ENCODE measurements at places on chromosomes 1 and 21.

- DNase-seq: no peak
These were observed 91.2 kb downstream of the TRABD2B start for GRCh38 chr1:47906009-47906432.

DNA sequence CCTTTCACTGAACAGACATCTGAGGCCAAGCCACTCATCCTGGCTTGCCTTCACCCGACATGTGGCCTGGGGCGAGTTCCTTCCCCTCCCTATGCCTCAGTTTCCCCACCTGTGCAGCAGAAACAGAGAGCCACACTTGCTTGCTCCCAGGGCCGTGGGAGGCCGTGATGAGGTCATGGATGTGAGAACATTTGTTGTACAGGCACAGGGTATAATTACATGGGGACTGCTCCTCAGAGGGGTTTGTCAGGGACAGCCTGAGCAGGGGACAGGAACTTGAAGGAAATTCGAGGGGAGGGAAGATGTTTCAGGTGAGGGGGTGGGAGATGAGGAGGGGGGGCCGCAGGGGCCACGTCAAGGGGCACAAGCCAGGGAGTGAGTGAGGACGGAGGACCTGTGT is 56.1 kb downstream of the ALPL start:
- DNase-seq: no peak

GRCh38 chr1:66705110-66705509 is 47.1 kb upstream of the DYNLT5 start:
- peak; percentile 88 for DNase-seq

GRCh38 chr1:176976225-176976624 is 188.3 kb downstream of the ASTN1 start:
- DNase-seq: no peak

GRCh38 chr1:32353886-32354570 is 8.3 kb downstream of the FAM229A start:
- peak; percentile 79 for DNase-seq

- DNase-seq: no peak
These were observed 73.6 kb downstream of the GNG12 start for GRCh38 chr1:67759692-67760029.

GRCh38 chr1:6271006-6271405 is 10.1 kb upstream of the GPR153 start:
- no peak for DNase-seq

DNA sequence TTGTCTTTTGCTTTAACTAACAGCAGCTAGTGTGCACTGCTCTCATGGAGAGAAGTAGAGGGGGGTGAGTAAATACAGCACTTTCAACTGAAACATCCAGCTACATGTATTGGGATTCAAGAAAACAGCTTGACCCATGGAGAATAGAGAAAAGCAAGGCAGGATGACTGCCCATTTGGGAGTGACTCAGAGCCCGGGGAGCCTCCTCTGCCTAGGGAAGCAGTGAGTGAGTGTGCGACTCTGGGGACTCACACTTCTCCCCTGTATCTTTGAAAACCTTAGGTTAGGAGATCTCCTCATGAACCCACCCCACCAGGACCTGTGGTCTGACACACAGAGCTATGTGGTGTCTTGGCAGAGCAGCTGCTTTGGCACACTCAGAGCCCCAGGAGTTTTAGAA is 82.0 kb upstream of the PTGFR start:
- no peak for DNase-seq

DNA sequence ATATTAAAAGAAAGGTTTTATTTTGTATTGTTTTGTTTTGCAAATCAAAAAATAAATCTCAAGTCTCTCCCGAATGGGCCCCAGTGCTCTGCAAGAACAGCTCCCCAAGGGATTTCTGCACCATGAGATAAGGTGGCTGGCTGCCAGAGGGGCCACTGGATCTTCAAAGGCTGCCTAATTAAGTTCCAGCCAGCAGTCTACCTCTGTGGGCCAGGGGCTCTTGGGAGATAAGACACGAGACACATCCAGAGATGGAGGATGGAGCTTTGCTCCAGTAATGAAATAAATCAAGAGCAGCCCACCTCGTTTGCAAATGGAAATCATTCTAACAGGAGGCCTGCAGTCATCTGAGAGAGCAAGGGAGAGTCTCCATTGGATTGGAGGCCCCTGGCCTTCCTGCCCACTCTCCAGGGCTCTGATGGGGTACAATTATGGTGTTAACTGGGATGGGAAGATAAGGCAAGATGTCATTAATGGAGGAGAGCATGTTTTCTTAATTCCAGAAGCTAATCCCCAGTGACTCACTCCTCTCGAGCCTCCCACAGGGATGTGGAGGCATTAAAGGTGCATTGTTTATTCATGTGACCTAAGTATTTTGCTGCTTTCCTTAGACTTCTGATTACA is 155.2 kb upstream of the KAZN start:
- DNase-seq: no peak

DNA sequence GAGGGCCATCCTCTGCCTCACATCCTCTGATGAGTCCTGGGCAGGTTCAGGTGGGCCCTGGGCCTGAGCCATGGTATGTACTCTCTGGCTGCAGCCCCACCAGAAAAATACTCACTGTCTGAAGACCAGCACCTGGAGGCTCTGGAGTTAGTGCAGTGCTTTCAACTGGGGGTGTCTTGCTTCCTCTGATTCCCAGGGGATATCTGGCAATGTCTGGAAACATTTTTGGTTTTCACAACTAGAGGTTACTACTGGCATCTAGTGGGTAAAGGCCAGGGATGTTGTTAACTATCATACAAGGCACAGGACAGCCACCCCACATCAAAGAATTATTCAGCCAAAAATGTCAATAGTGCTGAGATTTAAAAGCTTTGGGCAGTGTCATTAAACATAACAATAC is 152.7 kb downstream of the HIVEP3 start:
- no peak for DNase-seq

- DNase-seq: peak; percentile 91
These were observed 183.6 kb upstream of the RUNX1 start for GRCh38 chr21:35232545-35233176.

DNA sequence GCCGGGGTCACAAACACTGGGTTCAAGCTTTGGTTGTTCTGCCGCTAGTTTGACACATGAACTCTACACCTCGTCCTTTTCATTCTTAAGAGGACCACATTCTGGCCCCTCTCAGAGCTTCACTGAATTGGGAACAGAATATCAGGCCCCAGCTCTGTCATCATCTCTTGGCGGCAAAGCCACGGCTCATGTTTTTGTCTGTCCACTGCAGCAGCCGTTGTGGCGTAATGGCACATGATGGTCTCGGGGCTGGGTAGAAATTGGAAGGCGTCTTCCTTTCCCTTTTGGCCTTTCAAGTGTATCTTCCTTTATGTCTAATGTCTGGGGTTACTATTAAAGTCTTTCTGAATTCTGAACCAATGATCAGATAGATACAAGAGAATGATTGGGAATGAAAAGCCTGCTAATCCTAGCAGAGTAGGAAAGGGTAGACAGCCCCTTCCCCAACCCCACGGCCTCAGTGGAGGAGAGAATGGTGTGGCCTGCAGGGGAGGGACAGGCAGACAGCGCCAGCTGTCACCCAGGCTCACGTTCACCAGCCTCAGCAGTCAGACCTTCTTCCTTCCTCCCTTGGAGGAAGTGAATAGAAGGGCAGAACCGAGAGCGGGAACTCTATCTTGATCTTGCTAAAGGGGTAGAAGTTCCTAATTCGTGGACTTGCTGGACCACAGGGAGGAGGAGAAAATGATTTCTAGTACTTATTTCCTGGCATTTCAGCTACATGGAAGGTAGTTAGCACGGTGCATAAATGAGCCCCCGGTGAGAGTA is 498.1 kb downstream of the KIF26B start:
- no peak for DNase-seq

DNA sequence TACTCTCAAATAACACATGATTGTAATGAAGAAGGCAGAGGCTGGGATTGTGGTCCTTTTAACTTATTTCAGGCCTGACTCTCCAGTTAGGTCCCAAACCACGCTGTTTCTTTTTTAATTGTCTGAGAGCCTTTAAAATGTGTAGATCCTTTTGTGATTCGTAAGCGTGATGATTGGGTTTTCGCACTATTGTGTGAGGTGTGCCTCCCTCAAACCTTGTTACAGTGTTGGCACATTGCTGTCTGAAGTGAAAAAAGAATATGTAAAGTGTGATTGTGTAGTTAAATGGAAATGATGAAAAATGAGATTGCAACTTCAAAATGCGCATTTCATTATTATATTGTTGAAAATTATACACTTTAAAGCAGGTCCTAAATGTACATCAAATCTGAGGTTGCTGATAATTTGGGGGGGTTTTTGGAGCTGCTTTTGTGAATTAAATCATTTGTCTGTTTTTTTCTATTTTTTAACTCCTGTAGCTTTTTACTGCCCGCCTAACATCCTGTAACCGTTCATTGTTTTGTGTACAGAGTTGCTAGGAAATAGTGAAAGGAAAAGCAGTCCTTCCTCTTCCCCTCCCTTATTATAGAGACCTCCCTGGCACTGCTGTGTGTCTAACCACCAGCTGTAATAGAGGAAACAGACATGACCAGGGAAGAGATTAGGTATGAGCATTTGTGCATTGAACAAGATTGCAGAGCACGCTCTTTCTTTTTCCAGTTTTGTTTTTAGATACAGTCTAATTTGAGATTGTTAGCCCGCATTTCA is 43.3 kb downstream of the IARS2 start:
- peak; percentile 32 for DNase-seq

DNA sequence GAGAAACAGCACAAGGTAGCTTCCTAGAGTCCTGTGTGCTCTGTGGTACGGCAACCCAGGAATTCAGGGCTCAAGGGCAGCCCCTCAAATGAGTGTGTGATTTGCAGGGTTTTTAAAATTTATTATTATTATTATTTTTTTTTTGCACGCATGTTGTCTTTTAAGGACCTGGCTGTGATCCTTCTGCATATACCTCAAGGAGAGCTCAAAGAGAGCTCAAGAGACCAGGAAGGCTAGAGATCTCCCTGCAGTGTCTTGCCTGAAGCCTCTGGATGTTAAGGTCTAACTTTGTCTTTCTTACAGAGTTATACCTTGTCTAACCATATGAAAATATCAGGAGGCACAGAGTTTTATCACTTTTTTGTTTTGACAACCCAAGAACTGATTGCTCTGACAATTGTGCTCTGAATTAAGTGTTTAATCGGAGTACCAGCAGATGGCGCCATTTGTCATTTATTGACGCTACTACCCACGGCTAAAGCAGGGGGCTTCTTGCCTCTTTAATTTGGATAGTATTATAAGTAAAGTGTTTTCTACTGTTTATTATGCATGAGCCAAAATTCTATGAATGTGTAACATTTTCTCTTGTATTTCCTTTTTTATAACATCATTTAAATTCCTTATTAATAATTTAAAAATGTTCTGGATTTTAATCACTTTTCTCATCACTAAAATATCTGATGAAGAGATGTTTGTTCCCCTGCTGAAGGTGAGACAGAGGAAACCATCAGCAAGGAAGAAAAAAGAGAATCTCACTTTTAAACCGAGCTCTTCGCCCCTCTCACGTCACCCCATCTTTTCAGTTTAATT is 35.8 kb upstream of the LMO4 start:
- DNase-seq: peak; percentile 62

DNA sequence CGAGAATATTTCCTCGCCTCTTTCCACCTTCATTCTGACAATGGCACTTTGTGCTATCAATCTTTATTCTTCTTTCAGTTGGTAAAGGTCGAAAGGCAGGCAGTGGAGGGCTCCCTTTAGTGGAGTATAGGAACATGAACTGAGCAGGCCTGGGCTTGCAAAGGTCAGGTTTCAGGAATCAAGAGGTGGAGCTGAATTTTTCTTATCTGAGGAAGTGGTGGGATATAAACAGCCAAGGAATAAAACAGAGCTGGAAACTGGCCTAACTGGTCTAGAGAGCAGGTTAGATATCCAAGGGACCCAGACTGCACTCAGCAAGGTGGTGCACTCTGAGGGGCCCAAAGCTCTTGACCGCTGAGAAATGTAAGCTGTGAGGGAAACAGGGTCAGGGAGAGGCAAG is 99.1 kb downstream of the PLA2G4A start:
- DNase-seq: no peak

DNA sequence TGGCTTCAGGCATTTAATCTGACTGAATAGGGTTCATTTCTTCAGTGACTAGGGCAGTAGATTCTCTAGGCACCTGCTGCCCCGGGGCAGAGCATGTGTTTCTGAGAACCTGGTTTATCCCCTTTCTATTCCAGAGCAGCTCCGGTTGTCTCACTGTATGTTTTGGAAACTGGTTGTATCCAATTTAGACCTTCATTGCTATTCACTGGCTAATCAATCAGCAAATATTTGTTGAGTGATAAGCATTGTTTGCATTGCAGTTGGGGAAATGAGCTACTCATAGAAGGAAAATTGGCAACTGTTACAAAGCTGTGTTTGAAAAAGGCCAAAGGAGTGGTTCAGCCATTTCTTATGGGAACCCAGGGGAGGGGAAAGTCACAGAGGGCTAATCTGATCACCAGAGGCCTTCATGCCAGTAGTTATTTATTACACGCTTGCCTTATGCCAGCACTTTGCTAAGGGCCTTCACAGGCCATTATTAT is 2.9 kb downstream of the QSOX1 start:
- no peak for DNase-seq

- no peak for DNase-seq
These were observed 6.6 kb upstream of the AZIN2 start for GRCh38 chr1:33074193-33074945.

DNA sequence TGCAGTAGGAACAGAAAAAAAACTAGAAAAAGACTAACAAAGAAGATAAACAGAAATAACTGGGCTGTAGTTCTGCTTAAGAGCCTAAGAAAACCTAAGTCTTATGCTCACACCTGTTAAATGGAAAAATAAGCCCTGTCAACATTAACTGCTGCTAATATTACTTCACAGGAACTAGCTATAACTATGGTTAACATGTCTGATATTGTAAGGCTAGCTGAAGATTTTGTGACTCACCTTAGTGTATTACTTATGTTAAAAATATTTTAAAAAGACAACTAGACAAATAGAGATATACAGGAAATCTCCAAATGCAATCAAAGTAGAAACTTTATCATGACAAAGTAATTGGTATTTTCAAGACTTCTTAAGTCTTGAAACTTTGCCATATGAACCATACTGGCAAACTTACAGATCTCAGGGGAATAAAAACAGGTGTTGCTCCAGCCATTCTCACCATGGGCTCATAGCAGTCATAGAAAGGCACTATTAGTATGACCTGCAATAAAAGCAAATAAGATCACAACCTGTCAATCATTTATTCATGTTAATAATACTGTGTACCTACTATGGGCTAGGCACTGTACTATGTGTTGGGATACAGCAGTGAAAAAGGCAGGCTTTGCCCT is 30.7 kb downstream of the KYAT3 start:
- no peak for DNase-seq

DNA sequence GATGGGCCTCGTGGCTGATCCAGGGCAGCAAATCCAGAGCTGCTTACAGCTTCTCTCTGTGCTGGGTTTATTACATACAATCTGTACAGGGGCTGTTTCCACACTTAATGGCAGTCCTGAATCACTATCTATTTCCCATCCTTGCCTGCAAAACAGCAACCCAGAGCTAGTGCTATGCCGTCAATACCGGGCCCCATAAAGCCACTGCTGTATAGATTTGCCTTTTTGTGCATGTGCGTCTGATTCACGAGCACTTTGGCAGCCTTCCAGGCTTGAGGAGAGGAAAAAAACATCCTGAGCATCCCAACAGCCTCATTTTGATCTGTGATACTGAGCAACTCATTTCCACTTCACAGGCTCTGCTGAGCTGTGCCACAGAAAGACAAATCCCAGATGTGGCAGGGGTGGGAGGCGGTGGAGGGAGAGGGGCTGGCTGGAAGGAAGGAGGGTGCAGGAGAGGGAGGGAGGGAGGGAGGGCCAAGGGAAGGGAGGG is 65.2 kb upstream of the TARBP1 start:
- peak; percentile 100 for DNase-seq
